ENCODE measurements at places on chromosomes 13 and 19.

- DNase-seq = no peak
These were observed 68.2 kb downstream of the NHLRC3 start for GRCh38 chr13:39106216-39107005.

DNA sequence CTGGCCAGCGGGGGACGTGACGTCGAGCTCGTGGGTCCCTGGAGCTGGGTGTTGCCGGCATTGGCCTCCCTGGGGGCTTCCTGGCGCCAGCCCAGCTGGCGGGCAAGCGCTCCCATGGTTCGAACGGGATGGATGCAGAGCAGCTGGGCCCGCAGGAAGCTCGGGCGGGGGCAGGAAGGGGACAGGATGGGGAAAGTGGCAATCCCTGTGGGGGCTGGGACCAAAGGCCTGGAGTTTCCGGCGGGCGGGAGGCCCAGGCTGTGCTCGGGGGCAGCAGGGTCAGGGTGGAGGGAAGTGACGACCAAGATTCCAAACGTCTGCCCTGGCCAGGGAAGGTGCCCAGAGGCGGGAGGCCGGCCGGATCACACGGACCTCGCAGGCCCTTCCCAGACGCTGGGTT, 19.3 kb downstream of the PALM start:
- no peak for DNase-seq

GRCh38 chr19:16714702-16715287, 4.9 kb upstream of the NWD1 start:
- peak; percentile 7 for DNase-seq

DNA sequence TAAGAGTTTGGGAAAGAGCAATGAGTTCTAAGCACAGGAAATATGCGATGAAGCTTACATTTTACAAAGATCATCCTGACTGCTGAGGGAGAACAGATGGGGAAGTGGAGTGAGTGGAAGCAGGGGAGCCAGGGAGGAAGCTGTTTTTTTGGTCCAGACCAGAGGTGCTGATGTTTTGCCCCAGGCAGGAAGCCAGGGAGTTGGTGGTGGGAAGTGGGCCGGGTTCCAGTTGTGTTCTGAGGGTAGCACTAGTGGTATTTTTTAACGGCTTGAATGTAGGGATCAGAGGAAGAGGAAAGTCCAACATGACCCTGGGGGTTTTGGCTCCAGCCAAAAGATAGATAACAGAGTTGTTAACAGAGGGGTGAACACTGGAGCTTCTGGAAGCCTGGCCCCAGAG, 20.7 kb upstream of the OLFM4 start:
- DNase-seq = no peak

- no peak for DNase-seq
These were observed 6.2 kb downstream of the TLE6 start for GRCh38 chr19:2983351-2984214.

DNA sequence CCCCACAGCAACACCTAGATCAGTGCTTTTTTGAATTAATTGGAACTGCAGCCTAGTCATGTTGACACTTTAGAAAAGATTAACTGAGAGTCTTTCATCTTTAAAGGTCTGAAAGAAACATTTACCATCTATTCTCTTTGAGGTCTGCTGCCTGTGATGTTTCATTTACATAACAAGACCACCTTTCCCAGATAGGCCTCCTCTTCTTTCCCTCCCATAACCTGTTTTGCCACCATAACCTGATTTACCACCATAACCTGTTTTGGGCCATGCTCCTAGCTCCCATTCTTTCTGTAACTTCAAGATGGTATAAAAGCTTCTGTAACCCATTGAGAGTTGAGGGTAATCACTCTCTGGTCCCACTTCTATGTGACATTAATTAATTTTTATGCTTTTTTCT, 320.8 kb downstream of the PCDH20 start:
- no peak for DNase-seq

GRCh38 chr19:10538204-10538983, 5.3 kb upstream of the ATG4D start:
- no peak for DNase-seq

Measured in activated naive CD8-positive, alpha-beta T cell treated with anti-CD3 and anti-CD28 coated beads, Interleukin-2, amount 50 U/mL, for 16 hours (primary cell).